ENCODE measurements at places on chromosomes 16 and 17. TPM values are rescaled to one million over a fixed set of nuclear protein-coding genes. Genes with fewer than 3 reads are reported as not detected.
A peak's percentile ranks its signal among the peaks of the same experiment; 100 is the strongest.

DNA sequence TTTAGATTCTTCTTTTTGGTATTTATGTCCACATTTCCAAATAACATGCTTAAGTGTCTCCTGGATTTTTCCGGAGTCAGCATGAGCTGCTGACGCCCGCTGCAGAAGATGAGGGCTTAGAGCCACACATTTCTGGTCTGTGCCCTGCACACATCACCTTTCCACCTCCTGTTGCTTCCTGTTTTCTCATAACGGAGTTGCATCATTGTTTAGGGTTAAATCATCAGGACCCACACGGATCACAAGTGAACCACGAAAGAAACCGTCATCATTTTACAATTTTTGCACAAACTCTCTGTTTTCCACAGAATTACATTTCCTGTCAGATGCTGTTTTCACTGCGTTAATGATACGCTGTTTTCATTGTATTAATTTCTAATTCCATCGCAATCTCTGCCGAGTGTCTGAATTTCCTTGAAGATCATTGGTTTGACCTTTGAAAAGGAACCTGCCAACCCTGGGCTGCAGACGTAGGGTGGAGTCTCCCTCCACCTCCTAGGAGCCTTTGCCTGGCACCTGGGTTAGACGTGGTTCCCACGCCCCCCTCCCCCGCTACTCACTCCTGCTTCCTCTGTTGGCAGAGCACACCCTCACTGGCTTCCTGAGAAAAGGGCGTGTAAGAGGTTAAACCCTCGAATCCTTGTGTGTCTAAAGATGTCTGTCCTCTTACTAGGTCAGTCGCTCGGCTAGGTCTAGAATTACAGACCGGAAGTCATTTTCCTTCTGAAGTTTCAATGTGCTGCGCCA, 68.2 kb downstream of the RNF213 start:
- no peaks in the 10 kb centered on the region for H3K27me3 ChIP-seq
- H3K27ac ChIP-seq: no peak overlapping the region
- H3K4me1 ChIP-seq: no peaks in the 10 kb centered on the region
- no peak overlapping the region for H3K4me3 ChIP-seq
- H3K36me3 ChIP-seq: peaks cover 65% of the 10 kb centered on the region
- DNase-seq: no peak

DNA sequence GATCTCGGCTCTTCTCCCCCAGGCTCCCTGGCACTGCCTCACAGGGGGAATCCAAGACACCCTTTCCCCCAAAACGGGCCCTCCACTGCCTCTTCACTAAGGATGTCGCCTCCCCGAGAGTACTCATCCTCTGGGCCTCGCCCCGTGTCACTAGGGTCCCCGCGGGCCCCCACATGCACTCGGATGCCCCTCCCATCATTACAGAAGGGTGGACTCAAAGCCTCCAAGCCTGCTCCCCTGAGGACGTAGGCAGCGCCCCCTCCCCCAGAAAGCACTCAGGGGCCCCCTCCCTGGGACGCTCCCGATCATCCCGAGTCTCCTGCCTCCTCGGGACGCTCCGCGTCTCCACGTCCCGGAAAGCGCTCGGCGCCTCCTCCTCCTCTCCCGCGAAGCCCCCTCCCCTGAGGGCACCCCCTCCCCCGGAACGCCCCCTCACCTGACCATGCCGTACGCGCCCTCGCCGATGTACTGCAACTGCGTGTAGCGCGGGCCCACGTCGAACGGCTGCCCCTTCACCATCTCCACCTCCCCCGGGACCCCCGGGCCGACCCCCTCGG, 338 bp downstream of the MAPK3 start:
- H3K27me3 ChIP-seq: peaks cover 24% of the 10 kb centered on the region
- peaks cover 5% of the 10 kb centered on the region for H3K4me1 ChIP-seq
- no peak overlapping the region for H3K27ac ChIP-seq
- peak; percentile 57 for DNase-seq
- H3K4me3 ChIP-seq: peak overlapping the region; percentile 81
- 0 out of 2 replicates have a peak, but pooled peaks cover 3% of the 10 kb centered on the region for H3K36me3 ChIP-seq

The ATP2C2 gene
- 4.3 TPM for total RNA-seq

DNA sequence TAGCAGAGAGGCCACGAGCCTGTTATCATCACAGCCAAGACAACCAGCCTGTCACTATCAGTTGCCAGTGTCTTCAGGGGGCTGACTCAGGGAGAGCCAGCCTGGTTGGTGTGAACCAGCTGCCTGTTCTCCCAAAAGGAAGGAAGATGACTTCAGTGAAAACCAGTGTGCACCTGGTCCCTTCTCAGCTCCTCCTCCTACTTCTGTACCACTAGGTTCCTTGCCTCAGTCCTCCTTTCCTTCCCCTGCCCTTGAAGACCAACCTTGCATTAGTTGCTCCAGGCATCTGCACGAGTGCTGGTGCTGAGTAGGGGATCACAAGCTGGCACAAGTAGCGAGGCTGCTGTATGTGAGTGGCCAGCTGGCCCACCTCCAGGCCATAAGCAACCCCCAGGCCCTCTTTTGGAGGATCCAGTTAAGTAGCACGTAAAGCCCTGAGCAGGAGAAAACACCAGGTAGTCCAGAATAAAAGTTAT, 8.5 kb downstream of the TUBG1 start:
- H3K27ac ChIP-seq: peak overlapping the region; percentile 61
- peaks cover 27% of the 10 kb centered on the region for H3K36me3 ChIP-seq
- no peak overlapping the region for H3K4me3 ChIP-seq
- no peak for DNase-seq
- no peaks in the 10 kb centered on the region for H3K27me3 ChIP-seq
- peaks cover 12% of the 10 kb centered on the region for H3K4me1 ChIP-seq

DNA sequence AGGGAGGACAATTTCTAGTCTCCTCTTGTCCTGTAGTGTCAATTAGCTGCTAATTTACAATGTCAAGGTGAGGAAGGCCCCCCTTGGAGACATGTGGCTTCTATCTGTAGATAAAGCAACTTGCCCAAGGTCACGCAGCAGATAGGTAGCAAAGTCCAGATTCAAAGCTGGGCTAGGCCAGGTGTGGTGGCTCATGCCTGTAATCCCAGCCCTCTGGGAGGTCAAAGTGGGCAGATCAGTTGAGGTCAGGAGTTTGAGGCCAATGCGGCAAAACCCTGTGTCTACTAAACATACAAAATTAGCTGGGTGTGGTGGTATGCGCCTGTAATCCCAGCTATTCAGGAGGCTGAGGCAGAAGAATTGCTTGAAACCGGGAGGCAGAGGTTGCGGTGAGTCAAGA, 11.1 kb downstream of the TRPV3 start:
- no peaks in the 10 kb centered on the region for H3K36me3 ChIP-seq
- H3K27me3 ChIP-seq: no peaks in the 10 kb centered on the region
- H3K4me3 ChIP-seq: no peak overlapping the region
- H3K27ac ChIP-seq: peak overlapping the region; percentile 21
- no peak for DNase-seq

- no peak overlapping the region for H3K27ac ChIP-seq
- H3K4me3 ChIP-seq: no peak overlapping the region
- H3K4me1 ChIP-seq: no peaks in the 10 kb centered on the region
- DNase-seq: no peak
Measured at GRCh38 chr16:79844603-79845002, 244.1 kb upstream of the MAF start.

The ZNF821 gene
- total RNA-seq: 15.4 TPM

The RNF112 gene
- 4.9 TPM for total RNA-seq
